Left kidney (tissue), 8 donors: ENCODE measurements at places on chromosomes 16 and 17.

GRCh38 chr17:2241823-2242222, 61.8 kb downstream of the SMG6 start:
- no peak for DNase-seq

DNA sequence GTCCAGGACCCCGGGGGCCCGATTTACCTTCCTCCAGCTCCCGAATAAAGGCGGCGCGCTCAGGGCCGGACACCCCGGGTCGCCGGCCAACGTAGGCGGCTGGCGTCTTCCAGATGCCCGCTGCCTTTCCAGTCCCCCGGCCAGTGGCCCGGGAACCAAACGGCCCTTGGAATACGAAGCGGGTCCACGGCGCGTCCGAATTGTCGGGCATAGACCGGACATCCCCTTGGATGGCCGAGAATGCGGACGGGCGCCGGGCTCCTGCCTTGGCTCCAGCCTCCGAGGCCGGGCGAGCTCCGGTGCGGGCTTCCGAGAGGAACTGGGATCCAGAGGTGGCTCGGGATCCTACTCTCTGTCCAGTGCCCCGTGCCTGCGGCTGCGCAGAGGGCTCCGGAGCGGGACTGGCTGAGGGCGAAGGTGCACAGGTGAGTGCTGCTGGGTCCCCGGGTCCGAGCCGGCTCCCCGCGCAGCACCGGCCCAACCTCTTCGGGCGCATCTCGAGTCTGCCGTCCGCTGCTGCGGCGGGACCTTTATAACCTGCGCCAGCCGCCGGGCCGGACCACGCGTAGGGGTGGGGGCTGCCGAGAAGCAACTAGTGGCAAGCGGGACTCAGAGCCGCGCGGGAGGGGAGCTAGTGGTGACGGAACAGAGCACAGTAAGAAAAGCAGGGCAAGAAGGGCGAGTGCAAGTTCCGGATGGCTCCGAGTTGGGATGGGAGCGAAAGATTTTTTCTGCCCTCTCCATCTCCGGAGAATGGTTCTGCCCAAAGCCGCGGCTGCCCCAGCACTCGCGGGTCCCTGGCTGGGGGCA, at the start of gene HAP1:
TSS of gene HAP1 (minus strand) at position 505 of the 810 bp plus-strand sequence. CDS start at position 496, 9 bp downstream.
- no peak for DNase-seq

DNA sequence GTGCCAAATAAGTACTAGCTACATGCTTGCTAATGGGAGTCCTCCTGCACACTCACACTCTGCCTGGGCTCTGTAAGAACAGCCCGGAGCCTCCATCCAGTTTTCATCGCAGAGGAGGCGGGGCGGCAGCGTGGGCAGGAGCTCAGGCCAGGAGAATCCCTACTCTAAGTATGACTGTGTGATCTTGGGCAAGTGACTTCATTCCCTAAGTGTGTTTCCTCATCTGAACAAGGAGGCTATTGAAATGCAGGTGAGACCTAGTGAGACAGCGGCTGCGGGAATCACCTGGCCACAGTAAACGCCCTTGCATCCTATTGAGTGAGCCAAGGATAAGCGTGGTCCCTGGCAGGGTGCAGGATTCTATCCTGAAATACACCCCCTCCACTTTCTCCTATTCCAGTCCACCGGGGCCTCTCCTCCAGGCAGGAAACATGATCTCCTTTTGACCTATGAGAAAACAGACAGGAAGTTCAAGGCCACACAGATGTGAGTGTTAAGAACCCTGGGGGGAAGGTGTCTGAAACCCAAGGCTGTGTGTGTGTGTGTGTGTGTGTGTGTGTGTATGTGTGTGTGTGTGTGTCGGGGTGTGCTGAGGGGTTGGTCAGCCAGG, 5.2 kb upstream of the RAI1 start:
- no peak for DNase-seq

DNA sequence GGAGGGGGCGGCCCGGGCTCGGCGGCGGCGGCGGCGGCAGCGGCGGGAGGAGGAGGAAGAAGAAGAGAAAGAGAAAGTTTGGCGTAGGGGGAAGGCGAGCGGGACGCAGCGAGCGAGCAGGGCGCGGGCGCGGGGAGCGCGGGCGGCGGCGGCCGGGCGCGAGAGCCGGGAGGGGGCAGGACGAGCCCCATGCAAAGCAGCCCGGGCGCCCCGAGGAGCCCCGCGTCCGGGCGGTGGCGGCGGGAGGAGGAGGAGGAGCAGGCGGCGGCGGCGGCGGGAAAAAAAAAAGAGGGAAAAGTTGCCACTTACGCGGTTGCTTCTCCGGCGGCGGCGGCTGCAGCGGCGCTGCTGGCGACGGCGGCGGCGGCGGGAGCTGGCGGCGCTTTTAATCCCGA, 10.3 kb upstream of the ZFHX3 start:
- DNase-seq, result no peak

GRCh38 chr16:88703486-88704309, 2.5 kb downstream of the RNF166 start:
- no peak for DNase-seq

DNA sequence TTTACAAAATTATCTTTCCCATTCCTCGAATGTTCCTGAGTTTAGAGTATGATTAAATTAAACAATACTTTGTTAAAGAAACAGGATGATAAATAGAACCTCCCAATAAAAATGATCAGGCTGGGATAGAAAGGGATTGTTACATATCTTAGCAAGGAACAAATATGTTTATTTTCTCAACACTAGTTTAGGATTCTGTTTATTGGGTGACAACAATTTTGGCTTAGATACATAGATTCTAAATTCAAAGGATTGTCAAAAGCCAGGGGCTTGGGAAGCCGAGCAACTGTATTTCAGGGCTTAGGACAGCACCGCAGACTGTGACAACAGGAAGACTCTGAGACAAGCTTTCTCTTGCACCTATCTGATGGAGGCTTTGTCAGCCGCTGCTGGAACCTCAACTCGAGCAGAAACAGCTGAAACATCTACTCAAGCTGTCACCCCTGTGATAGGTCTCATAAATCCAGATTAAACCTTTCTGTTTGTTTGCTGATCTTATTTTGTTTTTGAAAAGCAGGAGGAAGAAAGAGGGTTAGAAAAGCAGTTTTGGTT, 562.8 kb upstream of the ZFHX3 start:
- no peak for DNase-seq

GRCh38 chr17:58096892-58097291, 13.7 kb downstream of the DYNLL2 start:
- DNase-seq, result no peak

DNA sequence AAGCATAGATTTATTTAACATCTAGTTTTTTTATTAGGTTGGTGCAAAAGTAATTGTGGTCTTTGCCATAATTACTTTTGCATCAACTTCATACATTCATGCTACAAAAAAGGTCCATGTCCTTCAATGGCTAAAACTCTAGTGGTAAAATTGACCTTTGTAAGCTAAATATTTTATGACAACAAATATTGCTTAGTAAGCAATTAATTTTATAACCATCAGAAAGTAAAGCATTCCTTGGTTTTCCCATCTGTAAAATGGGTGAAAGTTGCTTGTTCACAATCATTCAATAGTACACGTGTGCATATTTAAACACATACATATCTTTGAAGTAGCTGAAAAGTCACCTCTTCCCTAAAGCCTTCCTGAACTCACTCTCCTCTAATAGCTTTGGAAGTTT, 789.6 kb downstream of the CDH8 start:
- no peak for DNase-seq

GRCh38 chr17:50397111-50397918, at the start of gene LRRC59:
Gene LRRC59 (minus strand): TSS chr17:50397523. CDS start chr17:50397317, 206 bp downstream.
- peak; percentile 79 for DNase-seq

- DNase-seq, result no peak
Observed at GRCh38 chr17:81151278-81151677, 14.0 kb upstream of the PVALEF start.

DNA sequence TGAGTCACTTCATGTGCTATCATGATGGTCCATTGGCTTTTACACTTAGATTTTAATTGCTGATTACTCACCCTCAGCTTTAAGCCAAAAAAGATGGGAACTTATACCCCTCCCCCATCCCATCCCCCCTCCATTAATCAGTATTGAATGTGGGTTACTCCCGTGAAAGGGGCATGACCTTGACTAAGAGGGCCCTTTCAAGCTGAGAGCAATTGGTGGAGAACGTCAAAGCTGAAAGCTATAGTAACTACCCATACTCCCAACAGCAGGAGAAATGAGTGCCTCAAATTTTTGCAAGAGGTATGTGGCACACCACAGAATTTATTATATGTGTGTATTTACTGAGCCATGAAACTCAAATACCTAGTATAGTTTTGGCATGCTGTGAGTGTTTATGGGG, 99.7 kb upstream of the CDH8 start:
- DNase-seq, result no peak

- no peak for DNase-seq
Observed at GRCh38 chr17:77501751-77502625, 361.2 kb downstream of the SEC14L1 start.

DNA sequence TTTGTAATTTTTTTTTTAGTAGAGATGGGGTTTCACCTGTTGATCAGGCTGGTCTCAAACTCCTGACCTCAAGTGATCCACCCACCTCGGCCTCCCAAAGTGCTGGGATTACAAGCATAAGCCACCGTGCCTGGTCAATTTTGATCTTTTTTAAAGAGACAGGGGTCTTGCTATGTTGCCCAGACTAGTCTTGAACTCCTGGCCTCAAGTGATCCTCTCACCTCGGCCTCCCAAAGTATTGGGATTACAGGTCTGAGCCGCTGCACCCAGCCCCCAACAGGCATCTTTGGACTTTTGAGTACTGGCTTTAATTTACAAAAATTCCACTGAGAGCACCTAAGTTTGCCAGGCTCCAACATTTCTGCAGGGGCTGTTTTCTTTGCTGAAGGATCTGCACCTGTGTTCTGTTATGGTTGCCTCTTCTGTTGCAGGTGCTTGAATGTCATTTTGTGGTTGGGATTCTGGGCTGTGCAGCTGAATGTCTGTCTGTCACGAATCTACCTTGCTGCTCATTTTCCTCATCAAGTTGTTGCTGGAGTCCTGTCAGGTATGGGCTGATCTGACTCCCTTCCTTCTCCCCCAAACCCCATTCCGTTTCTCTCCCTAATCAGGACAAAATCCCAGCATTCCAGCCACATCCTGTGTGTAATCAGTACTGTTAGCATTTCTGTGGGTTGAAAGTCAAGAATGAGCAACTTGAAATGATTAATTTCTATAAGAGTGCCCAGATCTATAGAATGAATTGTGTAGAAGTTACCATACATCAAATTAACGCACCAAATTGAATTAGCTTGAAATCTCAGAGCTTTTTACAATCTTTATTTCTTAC, 8.5 kb downstream of the G6PC1 start:
- no peak for DNase-seq

DNA sequence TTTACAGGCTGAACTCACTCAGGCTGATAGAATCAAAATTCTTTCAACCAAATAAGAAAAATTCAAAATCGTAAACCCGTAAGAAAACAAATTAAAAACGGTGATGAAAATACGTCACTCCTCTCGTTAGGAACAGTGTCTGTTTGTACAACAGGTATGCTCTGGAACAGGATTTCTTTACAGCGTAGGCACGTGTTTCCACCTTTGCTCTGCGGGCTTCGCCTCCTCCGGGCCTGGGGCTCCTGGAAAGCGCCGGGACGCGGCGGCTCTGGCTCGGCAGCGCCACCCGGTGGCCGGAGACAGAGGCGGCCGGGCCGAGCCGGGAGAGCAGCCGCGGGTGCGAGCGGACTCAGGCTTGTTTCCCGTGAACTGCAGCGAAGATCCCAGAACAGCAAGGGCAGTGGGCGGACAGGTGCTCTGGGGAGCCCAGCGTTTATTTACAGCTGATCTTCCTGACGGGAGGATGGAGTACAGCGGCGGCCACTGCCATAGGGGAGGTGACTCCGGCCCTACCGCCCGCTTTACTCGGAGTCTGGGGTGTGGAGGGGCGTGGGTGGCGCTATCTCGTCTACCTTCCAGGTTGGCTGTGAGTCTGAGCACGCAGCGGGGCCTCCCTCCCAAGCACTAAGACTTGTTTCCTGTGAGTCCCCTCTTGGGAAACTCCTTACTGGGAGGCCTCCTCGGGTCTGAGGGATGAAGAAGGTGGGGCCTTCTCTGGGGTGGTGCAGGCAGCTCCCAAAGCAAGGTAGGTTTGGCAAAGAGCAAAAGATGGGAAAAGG, 40.5 kb upstream of the ATP2A3 start:
- DNase-seq, result peak; percentile 75

DNA sequence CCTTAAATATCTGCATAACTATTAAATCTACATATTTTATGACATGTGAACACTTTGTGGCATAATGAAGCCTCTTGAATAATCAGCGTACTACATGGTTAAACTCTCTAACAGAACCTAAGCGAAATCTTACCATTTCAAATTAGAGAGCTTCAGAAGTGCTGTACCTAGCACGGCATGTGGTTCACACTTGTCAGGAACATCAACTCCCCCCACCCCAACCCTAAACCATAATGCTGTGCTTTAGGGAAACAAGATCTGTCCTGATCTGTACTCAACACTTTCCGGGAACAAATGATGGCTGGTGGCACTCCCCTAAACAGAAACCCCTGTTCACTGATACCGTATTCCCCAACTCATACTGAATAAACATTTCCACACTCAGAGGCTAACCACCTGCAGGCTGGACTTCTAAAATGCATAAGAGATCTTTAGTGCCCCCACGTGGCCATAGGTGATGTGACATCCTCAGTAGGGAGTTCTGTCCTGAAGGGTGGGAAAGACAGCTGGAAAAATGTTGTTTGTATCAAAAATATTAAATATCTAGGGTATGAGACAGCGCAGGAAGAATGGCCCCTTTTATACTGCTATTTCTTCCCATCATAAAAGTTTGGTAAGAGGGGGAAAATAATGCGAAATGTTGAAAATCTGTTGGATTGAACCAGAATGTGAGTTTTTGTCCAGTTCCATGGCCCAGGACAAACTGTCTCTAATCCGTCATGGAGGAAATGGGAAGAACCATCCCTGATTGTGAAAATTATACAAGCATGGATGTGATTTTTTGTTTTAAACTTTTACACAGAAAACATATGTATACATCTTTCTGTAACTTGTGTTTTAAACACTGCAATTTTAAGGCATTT, 88.6 kb downstream of the USP31 start:
- DNase-seq, result peak; percentile 71

DNA sequence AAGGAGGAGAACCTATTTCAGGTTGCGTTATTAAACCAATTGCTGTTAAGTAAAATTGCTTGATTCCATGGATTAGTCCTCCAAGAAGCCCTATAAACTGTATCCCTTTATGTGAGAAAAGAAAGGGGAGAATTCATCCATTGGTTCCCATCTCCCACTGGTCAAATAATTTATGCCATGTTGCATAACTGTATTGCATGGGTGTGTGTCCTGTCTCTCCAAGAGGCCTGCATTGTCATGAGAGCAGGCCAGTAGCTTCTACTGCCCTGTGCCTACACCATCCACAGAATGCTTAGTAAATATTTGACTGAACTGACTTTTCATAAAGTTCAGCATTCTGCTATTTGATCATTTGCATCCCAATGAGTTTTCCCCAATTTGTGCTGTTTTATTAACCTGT, 11.7 kb upstream of the TOB1 start:
- no peak for DNase-seq

GRCh38 chr16:4690946-4691665, 2.3 kb upstream of the NUDT16L1 start:
- no peak for DNase-seq

GRCh38 chr17:17121162-17121561, 78.9 kb downstream of the MPRIP start:
- DNase-seq, result no peak

GRCh38 chr16:79623062-79623461, 22.5 kb upstream of the MAF start:
- no peak for DNase-seq

GRCh38 chr17:67459985-67460384, 82.9 kb downstream of the PITPNC1 start:
- DNase-seq, result no peak
